SK-N-SH (cell line): ENCODE measurements at places on chromosomes 4 and X.

DNA sequence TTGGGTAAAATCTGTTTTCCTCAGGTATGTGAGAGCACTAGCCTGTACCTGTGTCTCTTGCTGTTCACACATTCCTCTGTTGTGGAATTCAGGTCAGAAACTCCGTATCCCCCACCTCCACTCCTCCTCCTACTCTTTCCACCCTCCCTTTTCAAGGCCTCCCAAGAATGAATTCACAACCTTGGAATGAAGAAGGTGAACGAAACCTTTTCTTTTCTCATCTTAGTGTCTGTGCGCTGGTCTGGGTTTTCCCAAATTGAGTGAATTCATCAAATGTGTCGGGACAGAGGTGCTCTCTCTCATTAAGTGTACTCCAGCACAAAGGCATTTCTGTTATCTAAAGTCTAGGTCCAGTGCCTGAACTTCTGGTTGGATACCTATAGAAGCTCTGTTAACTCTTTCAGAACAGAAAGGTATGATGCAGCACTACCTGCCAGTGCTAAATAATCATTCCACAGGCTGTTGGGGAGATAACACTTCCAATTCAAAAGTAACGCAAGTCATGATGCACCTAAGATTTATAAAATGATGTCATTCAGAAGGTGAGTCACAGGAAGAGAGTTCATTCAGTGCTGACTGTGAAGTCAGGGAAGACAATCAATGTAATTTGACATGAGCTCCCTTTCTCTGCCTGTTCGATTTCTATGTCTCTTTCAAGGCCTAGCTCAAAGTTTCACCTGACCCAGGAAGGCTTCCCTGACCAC lies 41.9 kb downstream of the COL4A6 start:
- DNase-seq = no peak

- no peak for DNase-seq
Observed at GRCh38 chrX:29797156-29797555, 418.2 kb upstream of the MAGEB2 start.

GRCh38 chrX:125953814-125954213 lies 212.3 kb downstream of the DCAF12L2 start:
- no peak for DNase-seq

DNA sequence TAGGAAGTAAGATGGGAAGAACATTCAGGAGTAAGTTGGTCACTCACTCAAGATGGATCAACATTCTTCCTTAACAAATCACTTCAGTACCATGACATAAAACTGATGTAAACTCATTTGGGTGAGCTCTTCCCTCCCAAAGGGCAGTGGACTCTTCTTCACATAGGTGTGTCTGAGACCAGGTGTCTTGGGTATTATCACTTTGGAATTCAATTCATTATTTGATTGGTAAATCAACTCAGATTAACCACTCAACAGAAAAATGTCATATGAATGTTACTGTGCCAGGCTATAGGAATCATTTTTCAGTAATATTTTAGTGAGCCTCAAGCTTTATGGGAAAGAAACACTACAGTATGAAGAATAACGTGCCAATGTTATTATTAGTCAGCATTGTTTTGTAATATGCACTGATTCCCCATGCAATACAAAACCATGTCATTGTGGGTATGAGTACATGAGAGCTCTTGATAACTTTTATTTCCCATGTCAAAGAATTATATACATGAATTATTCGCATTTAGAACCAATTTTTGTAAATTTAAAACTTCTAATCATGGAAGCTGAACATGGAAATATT lies 58.6 kb upstream of the ETNPPL start:
- no peak for DNase-seq

DNA sequence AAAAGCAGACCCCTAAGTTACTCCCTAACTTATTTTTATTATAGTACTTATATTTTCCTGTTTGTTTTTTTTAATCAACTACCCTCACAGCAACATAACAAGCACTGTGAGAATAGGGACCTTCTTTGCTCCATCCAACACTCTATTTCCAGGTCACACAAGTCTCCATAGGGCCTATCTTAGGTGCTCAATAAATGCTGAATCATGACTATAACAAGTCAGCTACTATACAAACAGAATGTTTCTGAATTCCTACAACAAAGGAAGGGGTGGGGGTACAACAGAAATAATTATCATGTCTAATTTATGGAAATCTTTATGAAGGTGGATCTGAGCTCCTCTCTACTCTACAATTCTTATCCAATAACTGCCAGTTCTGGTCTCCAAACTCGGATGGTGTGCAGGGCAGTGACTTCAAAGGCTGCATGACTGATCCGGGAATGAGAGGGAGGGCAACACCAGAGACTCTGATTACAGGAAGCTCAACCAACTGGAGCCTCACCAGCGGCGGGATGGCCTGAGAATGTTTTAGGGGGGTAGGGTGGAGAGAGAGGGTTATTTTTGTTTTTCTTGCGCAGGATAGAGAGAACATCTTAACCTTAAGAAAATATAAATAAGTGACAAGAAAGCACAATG lies 71.1 kb downstream of the HADH start:
- DNase-seq = no peak

GRCh38 chrX:3990569-3990968 lies 277.1 kb upstream of the PRKX start:
- no peak for DNase-seq

- no peak for DNase-seq
Observed at GRCh38 chrX:8820910-8821527, 19.8 kb upstream of the FAM9A start.

- DNase-seq = no peak
Observed at GRCh38 chrX:136819031-136819703, 38.4 kb upstream of the ARHGEF6 start.

- no peak for DNase-seq
Observed at GRCh38 chrX:15916704-15917084, 62.1 kb upstream of the AP1S2 start.

DNA sequence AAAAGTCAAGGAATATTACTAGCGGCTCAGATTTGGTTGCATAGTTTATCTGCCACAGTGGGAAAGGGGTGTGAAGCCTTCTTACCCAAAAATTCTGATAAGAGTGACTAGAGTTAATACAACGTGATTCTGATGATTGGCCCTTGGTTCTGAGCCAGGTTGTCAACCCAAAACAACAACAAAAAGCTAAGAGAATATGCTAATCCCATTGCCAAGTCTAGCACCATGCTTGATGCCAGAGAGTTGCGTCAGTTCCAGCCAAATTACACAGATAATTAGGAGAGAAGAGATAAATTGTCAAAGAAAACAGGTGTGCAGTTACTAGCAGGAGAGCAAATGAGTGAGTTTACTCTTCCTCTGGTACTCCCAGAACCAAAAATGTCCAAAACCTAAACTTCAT lies 287.4 kb upstream of the AGA start:
- DNase-seq = no peak

DNA sequence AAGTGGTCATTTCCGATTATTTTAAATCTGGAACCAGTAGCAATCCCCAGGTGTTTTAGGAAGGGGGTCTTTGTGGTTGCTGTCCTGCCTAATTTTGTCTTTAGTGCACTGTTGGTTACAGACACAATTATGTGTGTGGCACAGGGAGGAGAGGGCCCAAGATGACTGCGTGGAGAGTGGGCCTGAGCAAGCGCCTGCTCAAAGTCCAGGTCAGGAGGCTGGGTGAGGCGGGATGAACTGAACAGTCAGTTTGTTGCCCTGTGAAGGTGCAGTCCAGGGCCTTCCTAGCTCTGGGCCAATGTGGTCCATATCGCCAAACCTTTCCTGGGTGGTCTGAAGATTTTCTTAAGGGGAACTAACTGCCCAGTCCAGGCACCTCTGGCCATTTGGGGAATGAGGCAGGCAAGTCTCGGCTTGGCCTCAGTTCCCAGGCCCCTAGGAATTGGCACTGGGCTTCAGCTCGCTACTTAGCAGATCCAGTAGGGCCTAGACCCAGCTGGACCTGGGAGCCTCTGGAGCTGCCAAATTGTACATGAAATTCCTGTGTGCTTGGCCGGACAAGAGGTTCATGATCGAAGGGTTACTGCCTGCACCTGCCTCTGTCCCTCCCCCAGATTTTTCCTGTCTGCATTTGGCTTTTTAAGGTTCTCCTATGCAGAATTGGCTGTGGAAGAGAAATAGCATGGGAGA lies 47.6 kb downstream of the ANAPC4 start:
- no peak for DNase-seq

- no peak for DNase-seq
Observed at GRCh38 chrX:130245441-130245840, 23.3 kb downstream of the ZNF280C start.

DNA sequence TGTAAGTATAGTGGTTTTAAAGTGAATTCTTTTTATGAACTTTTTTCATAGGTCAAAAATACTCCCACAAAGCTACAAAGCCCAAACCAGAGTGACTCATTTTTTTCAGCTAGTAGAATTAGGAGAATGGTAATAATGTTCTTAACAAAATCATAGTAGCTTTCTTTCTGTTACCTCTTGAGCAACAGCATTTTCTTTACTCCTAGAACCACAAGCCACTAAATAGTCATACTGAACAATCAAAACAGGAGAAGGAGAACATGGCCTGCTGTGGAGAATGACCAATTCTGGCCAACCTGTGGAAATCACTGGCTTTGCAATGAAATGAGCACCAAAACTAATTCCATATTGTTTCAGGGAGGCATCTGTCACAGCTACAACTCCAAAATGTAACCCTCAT lies 112.9 kb downstream of the AMMECR1 start:
- DNase-seq = no peak

GRCh38 chr4:38787693-38788092 lies 4.9 kb upstream of the TLR10 start:
- no peak for DNase-seq

GRCh38 chr4:65546882-65547416 lies 123.3 kb downstream of the EPHA5 start:
- no peak for DNase-seq

GRCh38 chr4:17323554-17324385 lies 188.1 kb downstream of the QDPR start:
- no peak for DNase-seq

GRCh38 chr4:36011381-36011780 lies 232.9 kb downstream of the ARAP2 start:
- no peak for DNase-seq

DNA sequence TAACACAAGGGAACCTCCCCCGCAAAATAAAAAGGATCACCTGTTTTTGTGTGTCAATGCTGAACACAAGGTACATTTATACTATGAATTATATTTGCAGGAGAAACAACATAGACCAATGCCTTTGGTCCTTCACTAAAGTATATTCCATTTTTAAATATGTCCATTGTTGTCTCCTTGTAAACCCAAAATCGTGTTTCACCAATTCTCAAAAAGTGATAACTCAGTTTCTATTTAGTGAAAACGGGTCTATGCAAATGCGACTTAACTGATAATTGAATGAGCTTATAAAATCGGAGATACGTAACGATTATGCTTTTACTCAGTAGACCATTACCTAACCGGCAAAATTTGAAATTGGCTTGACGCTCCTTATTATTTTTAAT lies 2.1 kb downstream of the BRWD3 start:
- no peak for DNase-seq

DNA sequence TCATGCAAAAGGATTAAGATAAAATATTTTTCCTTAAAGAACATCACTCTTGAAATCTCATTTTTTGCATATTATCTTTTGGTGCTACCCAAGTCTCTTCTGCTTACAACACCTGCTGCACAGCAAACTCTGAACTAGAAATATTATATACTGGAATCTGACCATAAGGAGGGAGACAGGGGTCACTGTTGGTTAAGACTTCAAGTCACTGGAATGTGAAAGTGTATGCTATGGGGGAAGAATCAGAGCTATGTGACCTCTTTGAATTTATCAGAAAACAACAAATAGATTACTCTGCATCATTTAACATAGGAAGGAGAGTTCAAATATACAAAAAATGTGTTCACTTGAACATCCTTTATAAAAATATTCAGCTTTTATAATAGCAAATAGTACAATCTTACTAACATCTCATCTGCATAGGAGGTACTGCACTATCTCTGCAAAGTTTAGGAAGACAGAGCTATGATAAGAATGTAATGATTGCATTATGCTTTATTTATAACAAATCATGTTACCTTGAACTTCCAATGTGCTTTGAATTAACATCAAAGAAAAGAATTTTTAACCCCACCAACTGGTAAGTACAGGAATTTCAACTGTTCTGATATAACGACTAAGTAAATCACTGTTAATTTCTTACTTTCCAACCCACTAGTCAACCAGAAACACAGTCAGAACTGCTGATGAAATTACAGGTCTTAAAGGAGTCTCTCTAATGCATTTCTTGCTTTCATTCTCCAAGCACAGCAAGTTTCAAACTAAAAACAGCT lies 69.8 kb downstream of the ZNF827 start:
- no peak for DNase-seq

GRCh38 chr4:170259631-170260153 lies 169.9 kb upstream of the AADAT start:
- DNase-seq = peak; percentile 61

GRCh38 chr4:140856621-140857062 lies 100.5 kb upstream of the TBC1D9 start:
- no peak for DNase-seq

- DNase-seq = peak; percentile 2
Observed at GRCh38 chrX:80648023-80648422, 161.7 kb downstream of the BRWD3 start.

DNA sequence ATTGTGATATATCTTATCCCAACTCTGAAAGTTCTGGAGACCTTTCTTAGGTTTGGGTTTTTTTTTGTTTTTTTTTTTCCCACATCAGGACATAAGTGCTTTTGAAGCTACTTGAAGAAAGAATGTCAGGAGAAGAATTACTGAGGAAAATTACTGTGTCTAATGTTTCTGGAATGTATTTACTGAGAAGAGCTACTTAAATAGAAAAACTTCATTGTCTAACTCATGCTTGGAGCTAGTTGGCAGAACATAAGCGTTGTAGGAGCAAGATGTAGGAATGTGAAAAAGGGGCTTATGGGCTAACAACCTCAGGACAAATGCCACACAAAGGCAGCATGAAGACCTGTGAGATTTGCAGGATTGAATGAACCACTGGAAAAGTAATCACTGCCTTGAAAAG lies 166.6 kb upstream of the GLRA2 start:
- no peak for DNase-seq

DNA sequence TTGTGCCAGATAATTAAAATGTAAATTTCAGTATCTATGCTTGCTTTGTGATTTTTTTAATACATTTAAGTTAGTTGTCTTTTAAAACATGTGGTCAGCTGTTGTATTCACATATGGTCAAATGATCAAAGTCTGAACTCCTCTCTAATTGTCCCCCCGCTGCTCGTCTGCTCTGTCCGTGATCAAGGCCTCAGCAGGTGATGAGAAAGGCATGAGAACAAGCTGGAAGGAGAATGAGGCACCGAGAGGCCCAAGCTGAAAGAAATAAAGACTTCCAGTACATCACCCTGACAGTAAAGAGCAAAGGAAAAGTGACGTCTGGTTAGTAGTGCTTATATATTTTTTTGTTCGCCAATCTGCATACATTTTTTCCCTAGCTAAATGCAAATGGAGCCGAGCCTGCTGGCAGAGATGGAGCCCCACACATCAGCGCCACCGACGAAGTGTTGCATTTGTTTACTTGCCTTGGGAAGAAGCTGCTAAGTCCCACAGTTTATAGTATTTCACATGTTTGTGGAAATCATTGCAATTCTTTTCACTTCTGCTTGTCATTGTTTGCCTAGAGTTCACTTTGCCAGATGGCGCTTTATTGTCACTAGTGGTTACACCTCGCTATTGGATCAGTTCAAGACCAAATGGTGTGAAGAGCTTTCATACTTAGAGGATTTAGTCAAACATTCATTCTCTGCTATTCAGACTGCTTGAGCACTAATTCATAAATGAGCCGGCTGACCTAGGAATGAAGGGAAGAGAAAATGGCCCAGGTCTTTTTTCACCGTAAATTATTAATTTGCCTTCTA lies 181.5 kb downstream of the ZIC3 start:
- DNase-seq = no peak
